Stimulated activated CD8-positive, alpha-beta memory T cell treated with anti-CD3 and anti-CD28 coated beads, Interleukin-2, amount 100 ng/mL, for 1 hour (primary cell): ENCODE measurements at places on chromosomes 7 and 10.

DNA sequence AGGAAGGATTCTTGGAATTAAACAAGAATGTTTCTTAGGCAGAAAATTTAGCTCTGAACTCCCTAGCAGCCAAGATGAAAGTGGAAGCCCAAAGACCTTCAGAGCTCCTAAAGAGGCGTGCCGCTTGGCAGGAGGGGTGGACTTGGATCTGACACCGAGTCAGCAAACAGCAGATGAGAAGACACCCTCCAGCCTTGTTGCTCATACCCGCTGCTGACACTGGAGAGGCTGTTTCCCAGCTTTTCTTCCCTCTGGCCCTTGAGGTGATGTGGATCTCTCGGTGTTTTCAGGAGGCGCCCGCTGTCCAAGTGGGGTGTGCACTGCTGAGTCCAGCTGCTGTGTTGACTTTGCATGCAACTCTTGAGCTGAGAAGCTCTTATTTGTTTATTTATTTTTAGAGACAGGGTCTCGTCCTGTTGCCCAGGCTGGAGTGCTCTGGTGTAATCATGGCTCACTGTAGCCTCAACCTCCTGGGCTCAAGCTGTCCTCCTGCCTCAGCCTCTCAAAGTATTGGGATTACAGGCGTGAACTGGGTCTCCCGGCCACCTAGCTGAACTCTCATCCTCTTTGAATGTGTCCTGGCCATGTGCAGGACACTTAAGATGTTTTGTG is 21.5 kb downstream of the SLC18A2 start:
- no peak for DNase-seq

DNA sequence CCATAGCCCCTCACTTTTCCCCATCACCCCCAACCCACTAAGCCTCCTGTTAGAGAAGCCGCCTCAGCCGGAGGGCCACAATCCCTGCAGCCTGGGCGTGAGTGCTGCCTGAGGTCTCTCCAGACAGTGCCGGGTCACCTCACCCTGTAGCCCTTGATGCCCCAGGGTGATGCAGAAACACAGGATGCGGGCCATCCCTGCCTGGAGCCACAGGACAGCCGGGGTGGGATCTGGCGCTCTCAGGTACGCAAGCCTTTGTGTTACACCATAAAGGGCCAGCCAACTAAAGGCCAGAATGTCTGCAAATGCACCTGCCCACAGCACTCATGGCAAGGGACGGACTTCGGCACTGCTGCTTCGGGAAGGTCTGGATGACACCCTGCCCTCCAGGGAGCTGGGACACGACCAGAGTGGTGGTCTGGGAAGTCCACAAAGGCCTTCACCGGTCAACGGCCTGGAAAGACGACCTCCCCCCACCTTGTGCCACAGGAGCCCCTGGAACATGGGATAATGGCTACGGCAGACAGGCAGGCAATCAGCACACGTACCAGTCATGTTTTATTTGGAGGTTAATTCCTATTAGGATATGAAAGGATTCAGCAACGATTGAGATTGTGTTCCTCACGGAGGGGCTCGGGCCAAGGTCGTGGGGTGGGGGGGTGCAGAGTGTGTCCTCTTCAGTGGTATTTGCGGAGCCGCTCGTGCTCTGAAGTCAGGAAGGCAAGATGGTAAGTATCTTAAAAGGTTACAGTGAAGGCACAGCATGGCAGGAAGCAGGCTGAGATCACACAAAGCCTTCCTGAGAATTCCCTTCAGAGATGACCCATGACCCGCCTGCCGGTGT is 8.1 kb downstream of the ATP5MF start:
- no peak for DNase-seq

- no peak for DNase-seq
These were observed 5.4 kb upstream of the PDE1C start for GRCh38 chr7:32075612-32076011.

GRCh38 chr10:118167056-118167700 is 120.4 kb upstream of the RAB11FIP2 start:
- no peak for DNase-seq

DNA sequence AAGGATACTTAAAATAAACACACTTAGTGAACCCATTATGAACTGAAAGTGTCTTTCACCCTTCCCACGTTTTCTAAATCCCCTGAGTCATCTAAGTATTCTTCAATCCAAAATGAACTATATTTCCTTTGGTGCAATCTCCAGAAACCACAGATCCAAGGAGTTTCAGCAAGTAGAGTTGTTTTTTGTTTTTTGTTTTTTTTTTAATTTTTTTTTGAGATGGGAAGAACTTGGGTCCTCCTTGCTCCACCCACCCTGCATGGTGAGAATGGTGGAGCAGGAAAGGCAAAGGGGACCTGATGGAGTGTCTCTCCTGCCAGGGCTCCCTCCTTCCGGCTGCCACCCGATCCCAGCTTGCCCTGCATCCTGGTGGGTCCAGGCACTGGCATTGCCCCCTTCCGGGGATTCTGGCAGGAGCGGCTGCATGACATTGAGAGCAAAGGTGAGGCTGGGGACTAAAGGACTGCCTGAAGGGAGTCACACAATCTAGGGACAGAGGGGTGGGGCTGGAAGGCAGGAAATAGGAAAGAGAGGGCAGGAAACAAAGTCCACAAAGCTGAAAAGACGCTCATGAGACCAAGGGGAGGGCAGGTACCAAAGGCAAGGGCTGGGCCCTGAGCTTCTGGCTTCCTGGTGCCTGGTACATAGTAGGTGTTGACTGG is 12.1 kb downstream of the ATG9B start:
- DNase-seq = no peak

- no peak for DNase-seq
These were observed 55.7 kb upstream of the ZRANB1 start for GRCh38 chr10:124886195-124886594.

DNA sequence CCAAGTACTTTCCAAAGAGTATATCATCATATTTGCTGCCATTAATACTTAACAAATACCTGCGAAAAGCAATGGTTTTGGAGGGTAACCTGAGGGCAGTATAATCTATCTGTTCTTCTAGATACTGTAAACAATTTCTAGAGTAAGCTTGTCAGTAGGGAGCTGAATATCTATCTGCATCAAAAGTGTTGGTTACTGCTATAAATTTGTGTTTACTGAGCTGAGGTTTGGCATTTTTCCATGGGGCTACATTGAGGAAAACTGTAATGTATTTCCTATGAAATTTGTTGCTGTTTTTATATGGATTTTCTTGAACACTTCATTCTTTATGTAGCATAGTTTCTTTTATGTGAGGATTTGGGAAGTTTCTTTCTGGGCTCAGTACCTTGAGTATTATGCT is 913.4 kb downstream of the CNTNAP2 start:
- DNase-seq = no peak

- DNase-seq = no peak
These were observed 19.2 kb downstream of the ANKRD7 start for GRCh38 chr7:118243695-118244094.

- DNase-seq = no peak
These were observed 46.1 kb downstream of the ASB13 start for GRCh38 chr10:5620223-5620721.

DNA sequence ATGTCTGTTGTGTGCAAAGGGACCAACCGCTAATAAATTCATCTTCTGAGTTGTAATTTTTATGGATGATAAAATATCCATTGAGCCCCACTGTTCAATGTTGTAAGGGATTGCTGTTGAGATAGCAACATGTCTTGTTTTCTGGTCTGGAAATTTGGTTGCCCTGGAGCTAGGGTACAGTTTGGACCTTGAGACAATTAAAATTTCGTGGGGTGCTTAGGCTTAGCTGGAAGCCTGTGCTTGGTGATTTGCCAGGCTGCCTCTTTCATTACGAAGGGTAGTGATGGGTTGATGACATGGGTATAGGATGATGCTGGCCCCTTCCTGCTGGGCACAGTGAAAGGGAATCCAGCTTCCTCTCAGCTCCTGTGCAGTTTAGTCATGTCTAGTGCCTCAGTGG is 43.6 kb downstream of the PLCE1 start:
- DNase-seq = no peak

- no peak for DNase-seq
These were observed 180.0 kb downstream of the TNS3 start for GRCh38 chr7:47401611-47402570.

DNA sequence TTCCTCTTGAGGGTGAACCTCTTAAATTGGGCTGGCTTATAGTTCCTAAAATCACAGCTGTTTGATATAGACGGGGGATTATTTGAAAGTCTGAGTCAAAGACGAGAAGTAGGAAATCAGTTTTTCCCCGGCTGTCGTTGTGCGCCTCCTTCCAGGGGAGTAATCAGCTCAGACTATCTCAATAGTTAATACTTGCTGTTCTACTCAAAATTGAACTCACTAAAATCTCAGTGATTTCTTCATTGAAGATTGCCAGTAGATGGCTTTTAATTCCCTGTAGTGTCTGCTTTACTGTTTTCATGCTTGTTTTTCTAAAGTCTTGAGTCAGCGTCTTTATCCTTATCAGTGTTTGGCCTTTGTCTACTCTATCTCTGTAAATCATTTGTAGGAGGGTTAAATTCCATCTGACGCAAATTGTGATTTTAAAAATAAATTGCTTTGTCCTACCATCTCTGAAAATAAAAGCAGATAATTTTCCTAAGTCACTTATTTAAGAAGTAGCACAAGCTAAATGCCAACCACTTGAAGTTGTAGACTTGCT is 47.3 kb downstream of the CNNM2 start:
- DNase-seq = no peak

GRCh38 chr10:6929148-6929830 is 349.2 kb upstream of the PRKCQ start:
- no peak for DNase-seq

- no peak for DNase-seq
These were observed 5.1 kb downstream of the LMOD2 start for GRCh38 chr7:123660514-123661354.

DNA sequence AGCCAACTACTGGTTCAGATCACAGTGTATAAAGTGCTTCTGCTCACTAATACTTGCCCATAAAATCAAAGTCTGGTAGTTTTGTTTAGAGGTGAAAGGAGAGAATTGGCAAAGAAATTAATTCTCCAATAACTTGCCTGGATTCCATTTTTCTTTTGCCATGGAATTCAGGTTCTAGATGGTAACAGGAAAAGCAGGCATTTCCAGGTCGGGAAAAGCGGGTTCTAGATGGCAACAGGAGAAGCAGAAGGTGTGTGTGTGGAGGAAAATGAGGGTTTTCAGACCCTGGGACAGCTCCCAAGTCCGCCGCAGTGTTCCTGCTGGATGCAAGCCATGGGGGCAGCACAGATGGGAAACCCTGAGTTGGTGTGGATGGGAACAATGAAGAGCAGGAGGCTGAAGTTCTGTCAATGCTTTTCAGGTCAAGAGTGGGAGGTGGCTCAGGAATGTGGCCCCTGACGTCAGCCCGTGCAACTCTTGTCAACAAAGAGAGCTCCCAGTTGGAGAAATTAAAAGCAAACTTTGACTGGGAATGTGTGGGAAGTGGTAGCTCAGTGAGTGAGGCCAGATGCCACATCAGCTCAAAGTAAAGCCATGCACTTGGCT is 696.7 kb downstream of the LRMDA start:
- DNase-seq = no peak

DNA sequence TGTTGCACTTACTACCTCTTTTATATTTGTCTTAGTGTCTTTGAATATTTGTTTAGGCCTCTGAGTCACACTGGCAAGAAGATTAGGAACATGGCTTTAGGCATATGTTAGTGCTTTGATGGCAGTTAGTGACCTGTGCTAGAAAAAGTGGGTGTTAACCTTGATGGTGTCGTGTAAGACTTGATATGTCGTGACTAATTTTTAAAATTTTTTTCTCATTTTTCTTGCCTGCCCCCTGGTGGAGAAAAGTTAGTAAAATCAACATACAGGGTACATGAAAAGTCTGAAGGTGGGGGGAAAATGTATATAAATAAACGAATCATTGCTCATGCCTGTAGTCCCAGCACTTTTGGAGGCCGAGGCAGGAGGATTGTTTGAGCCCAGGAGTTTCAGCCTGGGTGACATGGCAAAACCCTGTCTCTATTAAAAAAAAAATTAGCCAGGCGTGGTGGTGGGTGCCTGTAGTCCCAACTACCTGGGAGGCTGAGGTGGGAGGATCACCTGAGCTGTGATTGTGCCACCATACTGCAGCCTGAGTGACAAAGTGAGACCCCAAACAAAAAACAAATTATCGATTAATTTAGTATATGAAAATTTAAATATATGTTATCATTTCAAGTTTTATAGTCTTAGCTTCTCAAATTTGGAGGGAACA is 44.6 kb downstream of the TAX1BP1 start:
- DNase-seq = no peak

DNA sequence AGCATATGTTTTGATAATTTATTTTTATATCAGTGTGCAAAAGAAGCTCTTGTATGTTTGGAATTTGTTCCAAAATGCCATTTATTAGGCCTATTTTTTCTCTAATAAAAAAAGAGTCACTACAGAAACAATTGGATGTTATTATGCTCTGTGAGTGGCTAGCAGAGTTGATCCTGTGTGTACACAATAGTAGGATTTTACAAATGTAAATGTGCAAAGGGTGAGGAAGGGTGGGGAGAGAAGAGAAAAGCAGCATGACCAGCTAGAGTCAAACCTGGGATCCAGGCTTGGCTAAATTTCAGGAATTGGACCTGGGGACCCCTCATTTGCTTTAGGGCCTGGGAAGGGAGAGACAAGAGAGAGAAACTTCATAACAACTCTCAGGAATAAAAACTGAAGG is 32.5 kb downstream of the SEMA3A start:
- no peak for DNase-seq

- DNase-seq = no peak
These were observed 3.3 kb downstream of the MAP3K8 start for GRCh38 chr10:30437031-30437841.

GRCh38 chr10:36053271-36053670 is 411.2 kb upstream of the FZD8 start:
- no peak for DNase-seq

- no peak for DNase-seq
These were observed 626.1 kb upstream of the NRG3 start for GRCh38 chr10:81248886-81249285.

DNA sequence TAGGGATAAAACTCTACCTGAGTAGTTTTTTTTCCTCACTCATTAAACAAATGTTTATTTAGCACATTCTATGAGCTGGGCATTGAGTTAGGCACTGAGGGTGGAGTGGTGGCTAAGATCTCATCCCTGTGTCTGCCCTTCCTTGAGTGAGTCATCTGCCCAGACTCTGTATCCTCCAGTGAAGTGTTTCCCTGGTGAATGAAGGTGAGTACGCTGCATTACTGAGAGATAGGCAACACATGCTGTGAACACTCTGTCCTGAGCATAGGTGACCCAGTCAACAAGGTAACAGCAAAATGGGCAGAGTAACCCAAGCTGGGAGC is 5.8 kb downstream of the PITX3 start:
- no peak for DNase-seq

GRCh38 chr7:73565675-73566340 is 8.3 kb upstream of the BCL7B start:
- no peak for DNase-seq

DNA sequence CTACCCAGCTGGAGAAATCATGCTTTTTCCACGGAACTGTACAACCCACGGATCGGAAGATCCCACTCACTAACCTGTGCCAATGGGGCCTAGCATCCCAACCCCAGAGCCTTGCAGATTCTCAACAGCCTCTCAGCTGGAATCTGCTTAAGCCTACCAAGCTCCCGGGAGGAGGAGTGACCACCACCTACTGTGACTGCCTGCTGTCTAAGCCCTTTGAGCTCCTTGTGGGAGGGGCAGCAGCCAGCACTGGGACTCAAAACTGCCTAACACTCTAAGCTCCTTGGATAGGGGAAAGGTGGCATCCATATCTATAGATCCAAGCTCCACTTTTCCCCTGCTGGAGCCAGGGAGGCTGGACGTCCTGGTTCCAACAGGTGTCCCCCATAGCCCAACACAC is 254.4 kb upstream of the CNTNAP2 start:
- DNase-seq = no peak

- DNase-seq = no peak
These were observed 229.5 kb downstream of the PARD3 start for GRCh38 chr10:34585422-34586112.

- no peak for DNase-seq
These were observed 124.8 kb downstream of the ADCY1 start for GRCh38 chr7:45699015-45699309.
